Stimulated activated CD4-positive, alpha-beta T cell treated with anti-CD3 and anti-CD28 coated beads, Interleukin-1b, Interleukin-23, amount 100 ng/mL, for 1 hour (primary cell): ENCODE measurements at places on chromosomes 2 and 18.

DNA sequence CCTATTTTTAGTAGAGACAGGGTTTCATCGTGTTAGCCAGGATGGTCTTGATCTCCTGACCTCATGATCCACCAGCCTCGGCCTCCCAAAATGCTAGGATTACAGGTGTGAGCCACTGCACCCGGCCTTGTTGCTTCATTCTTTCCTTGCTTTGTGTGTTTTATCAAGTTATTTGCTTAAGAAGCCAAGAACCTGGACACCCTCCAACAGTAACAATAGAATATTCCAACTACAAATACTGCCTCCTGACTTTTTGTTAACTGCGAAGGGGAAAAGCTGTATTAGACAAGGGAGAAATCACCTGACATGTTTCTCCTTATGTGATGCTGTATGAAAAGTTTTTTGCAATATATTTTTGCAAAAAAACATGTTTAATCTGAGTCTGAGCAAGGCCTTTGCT lies 297.2 kb downstream of the NCKAP5 start:
- no peak for DNase-seq

DNA sequence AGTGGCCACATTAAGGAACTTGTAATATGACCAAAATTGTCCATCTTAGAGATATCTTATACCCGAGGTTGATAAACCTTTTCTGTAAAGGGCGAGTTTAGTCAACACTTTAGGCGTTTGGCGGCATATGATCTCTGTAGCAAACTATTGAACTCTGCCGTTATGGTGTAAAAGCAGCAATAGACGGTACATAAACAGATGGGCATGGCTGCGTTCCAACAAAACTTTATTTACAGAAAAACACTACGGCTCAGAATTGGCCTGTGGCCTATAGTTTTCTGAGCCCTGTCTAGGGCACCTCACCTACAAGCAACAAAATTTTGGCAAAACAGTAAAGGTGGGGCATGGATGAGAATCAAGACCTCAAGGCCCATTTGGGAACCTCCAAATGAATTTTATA lies 121.9 kb upstream of the HAAO start:
- no peak for DNase-seq

GRCh38 chr2:56001947-56002346 lies 78.4 kb upstream of the EFEMP1 start:
- DNase-seq = no peak

GRCh38 chr18:32735781-32736180 lies 37.0 kb downstream of the KLHL14 start:
- DNase-seq = no peak

DNA sequence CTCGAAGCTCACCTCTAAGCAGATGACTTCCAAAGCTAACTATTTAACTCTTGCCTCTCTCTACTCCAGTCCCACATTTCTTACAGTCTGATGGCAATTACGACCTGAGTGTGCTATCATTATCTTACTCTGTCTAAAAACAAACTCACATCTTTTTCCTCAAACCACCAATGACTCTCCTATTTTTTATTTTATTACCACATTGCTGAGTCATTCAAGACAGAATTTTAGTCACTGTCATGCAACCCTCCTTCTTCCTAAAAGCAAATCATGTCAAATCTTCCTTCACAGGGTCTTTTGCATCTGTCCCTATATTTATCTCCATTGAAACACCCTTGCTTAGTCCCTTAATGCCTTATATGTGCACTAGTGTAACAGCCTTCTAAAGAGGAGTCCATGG lies 34.6 kb upstream of the C2orf15 start:
- no peak for DNase-seq

DNA sequence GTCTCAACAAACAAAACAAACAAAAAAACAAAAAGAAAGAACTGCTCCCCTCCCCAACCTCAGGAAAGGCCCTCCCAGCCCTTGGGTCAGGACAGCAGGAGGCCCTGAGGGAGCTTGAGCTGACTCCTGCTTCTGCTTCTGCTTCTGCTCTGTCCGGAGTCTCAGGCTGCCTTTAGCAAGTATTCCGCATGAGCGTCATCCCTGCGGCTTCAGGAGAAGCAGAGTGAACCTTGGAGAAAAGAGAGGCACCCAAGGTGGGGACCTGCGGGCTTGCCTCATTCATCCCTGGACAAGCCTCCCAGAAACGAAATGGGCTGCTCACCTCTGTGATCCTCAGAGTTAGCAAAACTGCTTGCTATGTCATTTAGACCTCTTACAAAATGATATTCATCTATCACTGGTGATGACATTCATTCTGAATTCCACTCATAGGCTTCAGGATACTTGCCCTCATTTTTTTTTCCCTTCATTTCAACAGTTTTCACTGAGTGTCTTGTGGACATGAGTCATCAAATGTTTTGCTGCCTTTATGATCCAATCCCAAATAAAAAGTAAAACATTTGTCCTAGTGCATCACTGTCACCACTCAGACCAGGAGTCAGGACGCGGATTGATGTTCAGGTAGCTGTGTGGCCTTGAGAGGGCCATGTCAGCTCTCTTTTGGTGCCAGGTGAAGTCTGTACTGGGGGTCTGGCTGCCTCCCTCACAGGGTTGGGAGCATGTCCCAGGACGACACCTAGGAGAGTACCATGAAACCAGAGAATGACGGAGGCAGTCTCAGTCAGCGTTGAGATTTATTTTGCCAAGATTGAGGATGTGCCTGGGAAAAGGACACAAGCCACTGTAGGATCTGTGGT lies 51.7 kb downstream of the IMPA2 start:
- DNase-seq = no peak

- DNase-seq = no peak
These were observed 102.2 kb upstream of the FZD7 start for GRCh38 chr2:201931475-201931874.

DNA sequence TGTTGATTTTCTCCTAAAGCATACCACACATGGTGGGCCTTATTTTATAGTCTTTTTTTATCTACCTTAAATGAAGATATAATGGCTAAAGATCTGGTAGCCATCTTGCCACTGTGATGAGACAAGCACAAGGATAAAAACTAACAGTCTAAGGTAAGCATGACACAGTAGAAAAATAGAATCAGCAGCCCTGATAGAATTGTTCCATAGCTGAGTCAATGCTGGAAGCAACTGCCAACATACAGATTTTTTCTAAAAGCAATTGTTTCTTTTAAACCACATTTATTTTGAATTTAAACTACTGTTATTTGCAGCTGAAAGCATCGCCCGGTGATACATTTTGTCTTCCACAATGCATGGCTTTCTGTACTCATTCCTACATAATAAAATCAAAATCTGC lies 1091.5 kb upstream of the CHAC2 start:
- no peak for DNase-seq

DNA sequence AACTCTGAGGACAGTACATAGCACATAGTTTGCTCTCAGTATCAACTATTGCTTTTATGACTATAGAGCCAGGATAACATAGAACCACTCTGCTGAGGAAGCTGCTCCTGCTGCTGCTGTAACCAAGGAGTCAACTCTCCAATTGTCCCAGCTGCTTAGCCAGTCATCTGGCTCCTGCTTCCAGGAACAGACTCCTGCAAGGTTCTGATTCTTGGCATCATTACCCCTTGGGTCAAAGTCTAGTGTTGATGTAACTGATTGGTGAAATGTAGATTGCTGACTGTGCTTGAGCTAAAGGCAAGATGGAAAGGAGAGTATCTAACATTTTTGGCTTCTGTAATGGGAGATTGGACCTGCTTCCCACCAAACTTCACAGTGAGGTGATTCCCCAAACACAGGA lies 261.9 kb upstream of the FSHR start:
- no peak for DNase-seq
